ENCODE measurements at places on chromosomes 3 and 15.

DNA sequence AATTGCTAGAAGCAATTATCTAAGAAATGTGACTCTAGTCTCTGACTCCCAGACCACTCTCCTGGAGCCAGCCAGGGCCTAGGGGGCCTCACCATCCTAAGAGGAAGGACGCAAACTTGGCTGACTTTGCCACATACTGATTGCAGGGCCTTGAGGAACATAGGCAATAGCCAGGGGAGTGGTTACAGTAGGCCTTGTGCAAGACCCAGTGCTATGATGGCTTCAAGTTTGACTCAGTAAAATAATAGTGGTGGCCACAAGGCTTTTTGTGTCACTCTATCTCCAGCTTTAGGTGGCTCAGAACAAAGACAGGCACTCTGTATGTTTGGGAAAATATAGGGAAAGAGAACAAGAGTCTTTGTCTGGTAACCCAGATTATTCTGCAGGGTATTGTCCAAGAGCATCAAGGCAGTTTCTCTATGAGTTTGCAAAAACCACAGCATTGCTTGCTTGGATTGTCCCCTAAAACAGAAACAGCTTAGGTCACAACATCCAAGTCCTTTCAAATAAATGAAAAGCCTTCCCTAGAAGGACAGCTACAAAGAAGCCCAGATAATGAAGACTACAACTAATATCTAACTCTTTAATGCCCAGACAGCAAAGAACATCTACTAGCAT, 631.5 kb downstream of the PYDC2 start:
- DNase-seq: no peak

DNA sequence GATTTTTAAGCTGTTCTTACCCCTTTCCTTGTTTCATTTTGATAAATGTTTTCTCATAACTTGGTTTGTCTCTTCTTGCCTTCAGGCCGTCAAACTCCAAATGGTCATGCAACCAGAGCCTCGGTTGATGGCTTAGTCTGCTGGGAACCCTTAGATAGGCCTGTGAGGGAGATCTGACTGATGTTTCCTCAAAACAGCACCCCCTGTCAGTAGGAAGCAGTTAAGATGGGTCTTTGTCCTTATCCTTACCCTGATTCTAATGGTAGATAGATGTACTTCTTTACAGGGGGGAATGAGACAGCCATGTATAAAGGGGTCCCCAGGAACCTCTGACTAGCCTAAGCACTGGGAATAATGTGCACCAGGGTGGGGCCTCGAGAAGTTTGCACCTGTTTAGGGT, 16.3 kb upstream of the OR5H1 start:
- no peak for DNase-seq

GRCh38 chr3:122559906-122560305, 4.2 kb downstream of the PARP9 start:
- no peak for DNase-seq

- no peak for DNase-seq
Measured at GRCh38 chr15:58119016-58119415, 19.2 kb upstream of the AQP9 start.

DNA sequence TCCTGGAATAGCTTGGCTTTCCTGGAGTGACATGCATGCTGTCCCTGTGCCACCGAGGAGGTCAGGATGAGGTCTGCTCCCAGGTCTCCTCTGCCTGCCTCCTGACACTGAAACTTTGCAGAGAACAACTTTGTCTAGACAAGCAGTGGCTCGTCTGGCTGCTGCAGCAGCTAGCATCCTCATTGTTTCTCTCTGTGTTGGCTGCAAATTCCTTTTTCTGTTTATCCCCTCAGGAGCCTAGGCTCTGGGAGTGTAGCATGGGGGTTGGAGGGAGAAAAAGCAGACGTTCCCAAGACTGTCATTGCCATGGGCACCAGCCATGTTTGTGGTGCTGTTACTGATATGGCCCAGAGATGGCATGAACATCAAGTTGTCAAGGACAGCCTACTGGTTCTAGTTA, 208.7 kb upstream of the LRIG1 start:
- DNase-seq: no peak

All from D341Med (cell line).